ENCODE measurements at places on chromosomes 5 and 9.

- peak; percentile 11 for DNase-seq
Observed at GRCh38 chr9:100063185-100063584, 35.6 kb downstream of the ERP44 start.

DNA sequence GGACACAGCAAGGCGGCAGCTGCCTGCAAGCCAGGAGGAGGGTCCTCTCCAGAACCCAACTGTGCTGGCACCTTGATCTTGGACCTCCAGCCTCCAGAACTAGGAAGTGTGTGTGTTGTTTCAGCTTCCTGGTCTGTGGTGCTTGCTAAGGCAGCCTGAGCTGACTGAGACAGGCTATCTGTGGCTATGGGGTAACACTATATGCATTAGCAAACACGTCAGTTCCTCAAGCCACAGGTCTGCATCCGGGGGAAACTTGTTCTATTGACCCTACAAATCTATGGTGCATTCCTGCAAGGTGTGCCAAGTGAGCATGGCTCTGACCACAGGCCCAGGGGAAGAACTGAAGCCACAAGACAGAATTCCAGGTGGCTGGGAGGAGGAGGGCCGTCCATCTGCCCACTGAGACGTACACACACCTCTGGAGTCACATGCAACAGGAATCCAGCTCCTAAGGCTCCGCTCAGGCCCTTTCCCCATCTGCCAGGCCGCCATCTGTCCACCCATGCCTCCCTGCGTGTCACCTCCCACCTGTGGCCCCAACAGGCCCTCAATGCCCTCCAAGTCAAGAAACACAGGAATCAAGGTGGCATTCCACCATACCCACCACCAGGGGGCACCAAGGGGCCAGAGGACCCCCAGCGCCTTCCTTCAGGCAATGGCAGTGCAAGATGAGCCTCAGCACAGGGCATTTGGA lies 174.9 kb downstream of the ROR2 start:
- DNase-seq, result peak; percentile 54

DNA sequence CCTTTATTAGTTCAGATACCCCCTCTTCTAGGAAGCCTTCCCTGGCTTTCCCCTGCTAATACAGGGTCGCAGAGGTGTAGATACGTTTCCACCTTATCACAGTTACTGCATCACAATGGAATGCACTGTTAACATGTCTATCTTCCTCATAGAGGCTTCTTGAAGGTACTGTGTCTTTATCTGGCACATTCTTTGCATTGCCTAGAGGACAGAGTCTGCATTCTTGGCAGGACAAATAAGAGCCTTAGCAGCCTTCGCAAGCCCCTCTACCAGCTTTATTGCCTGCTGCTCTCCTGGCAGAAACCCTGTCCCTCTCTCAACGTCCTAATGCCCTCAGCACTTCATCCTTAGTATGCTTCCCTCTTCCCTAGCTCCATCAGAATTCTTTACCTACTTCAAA lies 31.6 kb downstream of the SLC1A3 start:
- no peak for DNase-seq

- no peak for DNase-seq
Observed at GRCh38 chr5:92644266-92644886, 936.6 kb downstream of the NR2F1-AS1 start.

DNA sequence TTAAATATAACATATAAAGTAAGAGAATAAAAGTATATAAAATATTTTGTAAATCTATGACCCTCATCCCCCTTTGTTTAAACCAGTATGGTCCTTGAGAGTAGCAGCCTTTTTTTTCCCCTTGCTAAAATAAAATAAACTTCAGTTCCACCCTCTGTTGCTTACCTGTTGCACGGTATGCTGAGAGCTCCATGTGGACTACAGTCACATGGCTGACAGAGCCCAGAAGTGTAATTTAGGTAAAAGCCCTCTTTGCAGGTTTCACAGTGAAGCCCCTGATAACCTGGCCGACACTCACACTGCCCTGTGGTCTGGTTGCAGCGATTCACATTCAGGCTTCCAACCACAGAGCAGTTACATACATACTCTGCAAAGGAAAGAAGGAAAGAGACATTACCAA lies 55.1 kb downstream of the MEGF9 start:
- DNase-seq, result no peak

DNA sequence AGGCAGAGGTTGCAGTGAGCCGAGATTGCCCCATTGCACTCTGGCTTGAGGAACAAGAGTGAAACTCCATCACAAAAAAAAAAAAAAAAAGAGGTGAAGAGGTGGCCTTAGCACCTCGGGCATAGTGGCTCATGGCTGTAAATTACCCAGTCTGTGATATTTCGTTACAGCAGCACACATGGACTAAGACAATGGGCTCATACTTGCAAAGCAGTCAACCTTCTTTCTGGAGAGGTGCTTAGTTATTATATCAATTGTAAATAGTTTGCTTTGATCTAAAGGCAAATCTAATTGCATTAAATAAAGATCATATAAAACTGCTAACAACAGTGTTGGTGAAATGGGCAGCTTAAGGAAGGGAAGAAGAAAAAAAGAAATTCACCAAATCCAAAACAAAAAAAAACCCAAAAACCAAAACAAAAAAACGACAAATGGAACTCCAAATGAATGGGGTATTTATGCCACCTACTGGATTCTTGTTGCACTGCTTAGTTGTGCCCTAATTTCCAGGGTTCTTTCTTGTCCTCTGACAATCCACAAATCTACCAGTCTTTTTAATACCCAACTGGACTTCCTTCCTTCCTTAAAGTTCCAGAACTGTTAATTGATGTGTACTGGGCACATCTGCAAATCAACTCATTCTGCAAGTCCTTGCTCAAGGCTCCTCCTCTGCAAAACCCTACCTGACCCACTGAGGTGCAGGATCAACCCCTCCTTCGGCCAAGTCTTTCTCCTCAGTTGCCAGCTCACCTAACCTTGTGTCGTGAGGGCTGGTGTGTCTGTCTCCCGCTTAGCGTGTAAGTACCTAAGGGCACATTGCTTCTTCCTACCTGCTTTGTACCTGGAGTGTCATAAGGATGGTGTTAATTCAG lies 35.0 kb upstream of the DMRT1 start:
- DNase-seq, result peak; percentile 31

GRCh38 chr5:83125560-83125959 lies 48.2 kb downstream of the XRCC4 start:
- DNase-seq, result no peak

GRCh38 chr9:94745806-94746540 lies 19.5 kb downstream of the AOPEP start:
- DNase-seq, result no peak

- no peak for DNase-seq
Observed at GRCh38 chr5:120007598-120007997, 378.2 kb downstream of the FAM170A start.

DNA sequence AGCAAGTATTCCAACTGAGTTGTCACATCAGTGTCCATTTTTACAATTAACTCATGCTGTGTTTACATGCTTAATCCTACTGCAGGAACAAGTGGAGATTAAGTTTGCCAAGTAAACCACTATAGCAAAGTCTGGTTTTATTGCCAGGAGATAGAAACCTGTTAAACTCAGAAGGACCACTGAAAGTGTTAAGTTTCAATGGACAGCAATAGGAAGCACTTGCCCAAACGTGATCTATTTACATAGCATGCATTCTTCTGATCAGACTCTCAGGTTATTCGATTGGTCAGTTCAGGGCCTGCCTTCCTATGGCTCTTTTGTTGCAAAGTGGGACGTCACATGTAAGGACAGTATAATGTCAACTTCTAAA lies 28.0 kb upstream of the IFNK start:
- DNase-seq, result no peak

DNA sequence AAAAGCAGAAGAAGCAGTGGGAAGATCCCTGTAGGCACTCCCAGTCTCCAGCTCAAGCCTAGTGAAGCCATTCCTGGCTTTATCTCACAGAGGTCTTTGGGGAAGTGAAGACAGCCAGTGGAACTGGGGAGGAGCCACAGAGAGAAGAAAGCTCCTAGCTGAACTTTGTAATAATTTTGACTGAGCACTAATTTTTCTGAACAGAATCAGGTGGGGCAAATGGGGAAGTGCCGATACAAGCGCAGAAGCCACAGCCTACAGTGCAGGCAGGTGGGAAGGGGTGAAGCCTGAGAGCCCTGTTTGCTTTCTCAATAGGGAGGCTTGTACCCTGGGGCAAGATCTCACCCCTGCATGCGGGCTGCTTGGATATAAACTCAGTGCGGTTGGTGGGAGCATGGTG lies 48.4 kb upstream of the SNAPC3 start:
- no peak for DNase-seq

DNA sequence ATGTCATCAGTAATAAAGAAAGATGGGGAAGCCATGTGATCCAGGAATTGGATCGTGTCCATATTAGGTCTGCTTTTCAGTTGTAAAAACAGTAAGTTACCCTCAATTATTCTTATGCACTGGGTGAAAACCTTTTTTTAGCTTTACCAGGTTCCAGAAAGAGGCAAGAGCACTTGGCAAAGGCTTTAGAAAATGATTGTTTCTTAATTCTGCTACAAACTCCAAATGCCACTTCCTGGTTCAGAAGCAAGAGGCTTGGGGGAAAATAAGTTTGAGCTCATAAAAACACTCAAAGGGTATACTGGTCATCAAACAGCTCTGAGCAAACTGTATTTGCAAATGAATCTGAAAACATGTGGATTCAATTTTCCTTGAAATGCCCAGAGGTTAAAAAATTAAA lies 615.6 kb downstream of the EBF1 start:
- DNase-seq, result no peak

DNA sequence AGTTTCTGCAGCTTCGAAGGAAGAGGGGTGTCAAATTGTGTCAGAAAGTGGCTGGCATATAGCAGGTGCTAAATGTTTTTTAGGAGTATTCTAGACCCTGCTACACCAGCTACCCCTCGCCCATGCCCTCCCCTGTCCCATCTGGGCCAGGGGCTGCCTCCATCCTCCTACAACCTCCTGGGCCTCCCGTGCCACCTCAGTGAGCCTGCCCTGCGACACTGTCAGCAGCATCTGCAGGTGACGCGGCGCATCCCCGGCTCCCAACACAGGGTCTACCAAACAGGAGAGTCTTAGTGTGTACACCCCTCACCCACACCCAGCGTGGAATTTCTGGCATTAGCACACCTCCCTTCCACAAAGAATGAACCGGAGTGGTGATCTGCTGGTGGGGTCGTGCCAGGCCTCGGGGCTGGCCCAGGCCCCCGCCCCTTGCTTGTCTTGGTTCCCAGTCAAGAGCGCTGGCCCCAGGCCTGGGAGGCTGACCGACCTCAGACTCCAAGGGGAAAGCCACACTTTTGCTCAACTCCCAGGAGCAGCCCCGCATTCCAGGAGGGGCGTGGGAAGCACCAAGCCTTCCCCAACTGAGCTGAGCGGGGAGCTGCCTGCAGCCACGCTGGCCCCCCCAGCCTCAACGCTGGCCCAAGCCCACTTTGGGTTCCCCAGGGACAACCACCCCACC lies 55.2 kb downstream of the NEURL1B start:
- no peak for DNase-seq

DNA sequence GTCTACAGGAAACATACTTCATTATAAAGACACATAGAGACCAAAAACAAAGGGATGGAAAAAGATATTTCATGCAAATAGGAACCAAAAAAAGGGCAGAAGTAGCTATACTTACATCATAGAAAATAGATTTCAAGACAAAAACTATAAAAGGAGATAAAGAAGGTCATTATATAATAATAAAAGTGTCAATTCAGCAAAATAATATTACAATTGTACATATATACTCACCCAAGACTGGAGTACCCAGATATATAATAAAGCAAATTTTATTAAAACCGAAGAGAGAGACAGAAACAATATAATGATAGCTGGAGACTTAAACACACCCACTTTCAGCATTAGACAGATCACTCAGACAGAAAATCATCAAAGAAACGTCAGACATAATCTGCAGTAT lies 546.3 kb downstream of the PRDM9 start:
- DNase-seq, result no peak

- DNase-seq, result no peak
Observed at GRCh38 chr5:7548596-7548995, 152.7 kb downstream of the ADCY2 start.

- no peak for DNase-seq
Observed at GRCh38 chr5:106080535-106080934, 1590.2 kb downstream of the EFNA5 start.

DNA sequence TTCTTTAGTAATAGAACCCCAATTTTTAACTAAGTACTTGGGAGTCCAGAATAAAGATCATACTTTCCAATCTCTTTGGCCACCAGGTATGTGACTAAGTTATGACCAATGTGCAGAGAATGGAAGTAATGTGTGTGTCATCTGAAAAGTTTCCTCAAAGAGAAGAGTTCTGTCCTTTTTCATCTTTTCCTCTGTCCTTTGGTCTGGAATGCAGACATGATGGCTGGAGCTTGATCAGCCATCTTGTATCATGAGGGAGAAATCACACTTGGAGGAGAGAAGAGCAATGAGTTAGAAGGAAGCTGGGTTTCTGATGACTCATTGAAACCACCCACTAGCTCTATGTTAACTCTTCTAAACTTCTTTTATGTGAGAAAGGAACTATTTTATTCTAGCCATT lies 5.5 kb upstream of the CPEB4 start:
- no peak for DNase-seq

GRCh38 chr9:115018547-115019435 lies 88.4 kb upstream of the TNFSF8 start:
- DNase-seq, result no peak

- DNase-seq, result no peak
Observed at GRCh38 chr9:115165233-115165632, 47.3 kb upstream of the TNC start.

GRCh38 chr5:1446602-1447343 lies 1.5 kb upstream of the SLC6A3 start:
- DNase-seq, result no peak

GRCh38 chr5:53303105-53303504 lies 177.3 kb upstream of the FST start:
- DNase-seq, result no peak

- DNase-seq, result no peak
Observed at GRCh38 chr9:121367306-121368137, 2.5 kb downstream of the STOM start.

All from HuH-7.5 (cell line).